Left renal cortex interstitium (tissue), 4 donors: ENCODE measurements at places on chromosomes 3 and 15. TPM values are rescaled to one million over a fixed set of nuclear protein-coding genes. Genes with fewer than 3 reads are reported as not detected.

Gene ZNF385D
- 12.2 TPM for polyA plus RNA-seq

Gene SERPINI2
- 1.7 TPM for polyA plus RNA-seq

Gene TMA7
- polyA plus RNA-seq: 279 TPM

Gene GNB4
- polyA plus RNA-seq: 23.8 TPM

Gene RBPMS2
- polyA plus RNA-seq: 15.2 TPM

Gene CSTA
- polyA plus RNA-seq: 0.66 TPM

Gene SMCO1
- polyA plus RNA-seq: not detected

Gene STX19
- polyA plus RNA-seq: 0.35 TPM

Gene OR5H2
- not detected for polyA plus RNA-seq

Gene ESYT3
- 0.75 TPM for polyA plus RNA-seq

Gene PLAAT1
- polyA plus RNA-seq: 3.3 TPM

Gene DNAJB8
- polyA plus RNA-seq: not detected

Gene DAPK2
- 4.2 TPM for polyA plus RNA-seq

Gene CISH
- polyA plus RNA-seq: 36.1 TPM

GRCh38 chr3:23762214-23762613 is 43.5 kb upstream of the UBE2E1 start:
- DNase-seq: no peak

GRCh38 chr3:108293858-108294257 is 2.5 kb upstream of the HHLA2 start:
- DNase-seq: no peak

- no peak for DNase-seq
Measured at GRCh38 chr3:179973931-179974361, 62.8 kb downstream of the PEX5L start.

DNA sequence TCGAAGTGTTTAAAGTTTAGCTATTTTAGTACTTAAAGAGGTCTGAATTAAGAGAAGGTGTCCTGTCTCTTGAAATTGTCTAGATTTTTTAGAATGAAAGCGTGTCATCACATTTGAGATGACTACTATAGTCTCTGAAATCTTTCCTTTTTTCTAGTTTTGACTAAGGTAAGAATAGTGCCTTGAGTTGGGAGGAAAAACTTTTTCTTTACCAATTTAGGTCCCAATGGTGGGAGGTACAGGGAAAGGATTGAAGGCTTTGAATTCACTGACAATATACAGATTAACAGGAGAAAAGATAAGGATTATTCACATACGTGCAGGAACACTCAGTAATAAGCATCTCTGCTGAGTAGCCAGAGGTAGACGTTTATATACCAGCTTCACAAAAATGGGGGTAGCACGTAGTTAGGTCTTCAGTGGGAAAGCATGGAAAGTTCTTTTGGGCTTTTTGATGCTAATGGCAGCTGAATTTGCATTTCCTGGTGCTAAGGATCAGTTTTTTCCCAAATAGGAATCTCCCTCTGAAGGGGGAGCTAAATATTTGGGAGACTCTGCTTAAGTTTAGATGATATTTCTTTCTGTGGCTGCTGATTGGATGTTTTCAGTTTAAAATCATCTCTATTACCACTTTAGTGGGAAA is 88.1 kb downstream of the VPS8 start:
- DNase-seq: no peak

DNA sequence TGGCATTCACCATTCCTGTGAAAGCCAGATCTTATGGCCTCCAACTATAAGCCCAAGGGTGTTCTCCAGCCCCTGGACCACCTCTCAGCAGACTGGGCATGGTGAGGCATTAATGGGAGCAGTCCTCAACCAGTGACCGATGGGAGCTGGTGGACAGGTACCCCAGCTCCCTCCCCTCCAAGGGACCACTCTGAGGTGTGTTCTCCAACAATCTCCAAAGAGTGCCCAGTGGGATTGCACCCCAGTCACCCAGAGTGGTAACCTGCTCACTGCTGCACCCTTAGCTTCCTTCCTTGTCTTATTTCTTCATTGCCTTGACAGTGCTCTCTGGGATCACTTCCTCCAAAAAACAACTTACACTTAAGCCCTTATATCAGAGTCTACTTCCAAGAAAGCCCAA is 8.2 kb upstream of the ITGA11 start:
- DNase-seq: no peak

DNA sequence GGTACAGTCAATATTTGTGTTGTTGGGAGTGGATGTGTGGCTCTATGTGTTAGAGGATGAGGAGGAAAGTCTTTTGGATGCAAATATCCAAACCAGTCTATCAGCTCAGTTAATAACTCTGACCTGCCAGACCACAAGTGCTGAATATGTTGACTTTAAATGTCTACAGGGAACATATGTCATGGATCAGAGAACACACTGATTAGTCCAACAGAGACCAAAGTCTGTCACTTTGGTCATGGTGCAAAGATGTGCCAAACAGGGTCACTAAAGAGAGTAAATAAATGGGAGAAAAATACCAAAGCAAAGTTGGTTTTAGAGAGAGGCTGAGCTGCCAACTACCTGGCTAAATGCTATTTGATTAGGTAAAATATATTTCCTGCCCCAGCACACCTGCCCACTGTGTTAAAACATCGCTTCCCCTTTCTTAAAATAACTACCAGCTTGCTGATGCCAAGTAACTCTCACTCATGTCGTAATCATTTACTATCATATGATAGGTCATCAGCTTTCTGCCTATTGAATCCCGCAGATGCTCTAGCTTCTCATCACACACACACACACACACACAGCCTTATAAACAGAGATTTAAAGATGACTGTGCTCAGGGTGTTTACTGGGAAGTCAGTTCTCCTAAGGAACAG is 173.3 kb downstream of the PDZRN3 start:
- DNase-seq: no peak

GRCh38 chr15:88745696-88746095 is 57.5 kb upstream of the ACAN start:
- DNase-seq: no peak

GRCh38 chr3:150230037-150230436 is 178.1 kb upstream of the TSC22D2 start:
- DNase-seq: no peak

DNA sequence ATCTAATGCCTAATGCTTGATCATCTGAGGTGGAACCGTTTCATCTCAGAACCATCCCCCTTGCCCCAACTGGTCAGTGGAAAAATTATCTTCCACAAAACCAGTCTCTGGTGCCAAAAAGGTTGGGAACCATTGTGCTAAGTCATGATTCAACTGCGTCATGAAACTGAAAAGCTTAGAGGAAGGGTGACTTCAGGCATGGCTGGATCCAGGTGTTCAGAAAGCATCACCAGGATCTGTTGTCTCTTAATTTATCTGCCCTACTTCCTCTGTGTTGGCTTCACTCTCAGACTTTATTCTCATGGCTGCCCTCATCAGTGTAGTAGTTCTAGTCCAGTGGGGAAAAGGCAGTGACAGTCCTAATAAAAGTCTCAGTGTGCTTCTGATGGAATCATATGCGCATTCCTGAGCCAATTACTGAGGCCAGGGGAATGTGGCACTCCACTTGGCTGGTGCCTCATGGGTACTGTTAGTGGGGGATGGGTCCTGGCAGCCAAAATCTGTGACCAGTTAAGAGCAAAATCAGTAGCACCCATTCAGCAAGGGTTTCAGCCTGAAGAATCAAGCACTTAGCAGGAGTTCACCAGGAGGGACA is 110.3 kb downstream of the WNT5A start:
- DNase-seq: no peak

- no peak for DNase-seq
Measured at GRCh38 chr15:84949043-84949442, 32.6 kb upstream of the PDE8A start.

DNA sequence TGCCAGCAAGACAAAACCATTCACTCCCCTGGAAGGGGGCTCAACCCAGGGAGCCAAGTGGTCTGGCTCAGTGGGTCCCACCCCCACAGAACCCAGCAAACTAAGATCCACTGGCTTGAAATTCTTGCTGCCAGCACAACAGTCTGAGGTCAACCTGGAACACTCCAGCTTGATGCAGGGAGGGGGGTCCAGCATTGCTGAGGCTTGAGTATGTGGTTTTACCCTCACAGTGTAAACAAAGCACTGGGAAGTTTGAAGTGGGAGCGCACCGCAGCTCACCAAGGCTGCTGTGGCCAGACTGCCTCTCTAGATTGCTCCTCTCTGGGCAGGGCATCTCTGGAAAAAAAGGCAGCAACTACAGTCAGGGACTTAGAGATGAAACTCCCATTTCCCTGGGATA is 81.7 kb downstream of the MSL2 start:
- no peak for DNase-seq

GRCh38 chr15:68635141-68635540 is 56.3 kb downstream of the CORO2B start:
- DNase-seq: no peak

DNA sequence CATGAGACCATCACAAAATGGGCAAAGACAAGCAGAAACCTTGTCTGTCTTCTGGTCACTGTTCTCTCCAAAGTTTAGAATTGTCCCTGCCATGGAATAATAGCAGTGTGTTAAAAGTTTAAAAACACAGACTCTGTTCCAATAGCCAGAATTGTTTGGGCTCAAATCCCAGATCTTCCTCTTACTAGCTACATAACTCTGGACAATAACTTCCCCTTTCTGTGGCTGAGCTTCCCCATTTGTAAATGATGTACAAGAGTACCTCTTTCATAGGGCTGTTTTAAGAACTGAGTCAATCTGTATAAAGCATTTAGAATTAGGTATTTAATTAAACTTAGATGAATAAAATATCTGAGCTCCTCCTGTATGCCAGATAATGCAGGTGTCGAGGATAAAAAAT is 623.0 kb downstream of the NTRK3 start:
- DNase-seq: no peak

GRCh38 chr3:134437211-134437752 is 48.5 kb downstream of the ANAPC13 start:
- DNase-seq: no peak

DNA sequence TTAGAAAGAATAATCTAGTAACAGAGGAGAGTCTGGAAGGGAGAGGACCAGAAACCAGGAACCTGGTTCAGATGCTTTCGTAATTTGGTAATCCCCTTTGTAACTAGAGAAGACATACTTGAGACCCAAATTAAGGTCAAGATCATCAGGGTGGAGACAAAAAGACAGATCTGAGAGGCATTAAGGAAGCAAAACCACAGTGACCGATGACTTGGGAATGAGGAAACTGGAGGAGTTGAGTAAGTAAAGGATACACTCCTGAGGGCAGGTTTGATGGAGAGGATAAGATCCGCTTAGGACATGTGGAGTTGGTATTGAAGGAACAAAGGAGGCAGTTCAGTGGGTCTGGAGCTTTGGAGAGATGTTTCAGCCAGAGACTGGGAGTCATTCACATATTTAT is 23.6 kb upstream of the BCL2A1 start:
- DNase-seq: no peak

DNA sequence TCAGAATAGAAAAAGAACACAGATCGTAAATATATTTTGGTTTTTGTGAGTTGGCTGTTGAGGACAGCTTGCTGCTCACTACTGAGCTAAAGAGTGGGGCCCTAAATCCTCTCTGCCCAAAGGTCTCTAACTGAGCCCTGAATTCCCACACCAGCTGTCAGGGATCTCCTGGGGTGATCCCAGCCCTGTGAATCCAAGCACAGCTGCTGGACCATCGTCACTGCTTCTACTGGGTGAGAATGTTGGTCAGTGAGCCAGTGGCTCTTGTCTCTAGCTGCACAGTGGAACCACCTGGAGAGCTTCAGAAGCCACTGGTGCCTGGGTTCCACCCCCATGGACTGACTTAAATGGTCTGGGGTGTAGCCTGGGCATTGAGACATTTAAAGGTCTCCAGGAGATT is 90.5 kb upstream of the IL12A start:
- no peak for DNase-seq

GRCh38 chr15:80485370-80486164 is 81.4 kb downstream of the ARNT2 start:
- no peak for DNase-seq

- no peak for DNase-seq
Measured at GRCh38 chr3:85584779-85585356, 626.1 kb downstream of the CADM2 start.

DNA sequence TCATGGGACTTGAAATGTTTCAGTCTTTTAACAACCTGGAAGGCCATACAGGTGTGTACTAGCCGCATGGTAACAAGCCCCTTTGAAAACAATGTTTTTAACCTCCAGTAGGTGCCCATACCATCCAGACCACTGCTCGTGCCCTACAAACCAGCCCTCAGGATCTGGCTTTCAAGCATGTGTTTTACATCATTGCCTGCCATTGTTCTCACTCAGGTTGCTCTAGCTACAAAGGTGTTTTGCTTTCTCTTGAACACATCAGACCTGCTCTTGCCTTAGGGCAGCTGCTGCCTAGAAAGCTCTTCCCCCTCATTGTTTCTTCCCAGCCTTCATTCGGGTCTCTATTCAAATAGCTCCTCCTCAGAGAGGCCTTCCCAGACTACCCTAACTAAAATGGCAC is 32.3 kb upstream of the MAP3K13 start:
- DNase-seq: no peak

DNA sequence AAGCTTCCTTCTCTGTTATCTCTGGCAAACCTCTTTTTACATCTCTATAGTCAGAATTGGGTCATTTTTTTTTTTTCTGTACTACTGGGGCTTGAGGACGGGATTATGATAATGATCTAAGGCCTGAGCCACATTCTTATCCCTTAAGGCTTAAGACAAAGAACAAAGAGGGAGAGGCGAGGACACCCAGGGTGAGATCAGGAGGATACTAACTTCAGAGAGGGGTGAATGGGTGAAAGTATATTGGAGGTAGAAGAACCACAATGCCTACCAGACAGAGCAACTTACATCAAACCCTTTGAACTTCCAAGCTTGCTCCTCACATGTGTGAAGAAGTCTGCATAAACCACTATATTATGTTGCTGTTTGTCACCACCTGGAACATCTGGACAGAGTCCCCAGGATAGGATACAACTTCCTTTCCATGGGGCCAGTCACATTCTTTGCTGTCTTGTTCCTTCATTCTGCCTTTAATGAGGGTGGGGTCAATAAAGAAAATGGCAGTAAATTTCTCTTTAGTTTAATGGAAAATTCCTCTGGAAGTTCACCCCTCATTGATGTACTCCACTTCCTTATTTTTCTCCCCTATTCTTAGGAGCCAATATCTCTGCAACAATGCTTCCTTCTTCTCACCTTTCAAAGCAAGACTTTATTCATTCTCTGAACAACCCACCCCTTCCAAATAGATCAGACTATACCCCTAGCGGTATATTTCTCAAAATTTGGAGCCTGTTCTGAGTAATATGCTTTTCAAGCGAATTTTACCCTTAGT is 9.1 kb upstream of the PDCD6IP start:
- no peak for DNase-seq

- DNase-seq: no peak
Measured at GRCh38 chr15:70343961-70344621, 246.4 kb upstream of the TLE3 start.
